Pericardium fibroblast (primary cell): ENCODE measurements at places on chromosomes 7 and 10. TPM values are rescaled to one million over a fixed set of nuclear protein-coding genes. Genes with fewer than 3 reads are reported as not detected.

The SEC61G gene
- total RNA-seq: 265 and 485 TPM in 2 replicates

The TMEM225B gene
- 0.23 and 4.2 TPM in 2 replicates for total RNA-seq

The PYROXD2 gene
- total RNA-seq: 9.0 and 17.6 TPM in 2 replicates

The ZNF680 gene
- total RNA-seq: 8.8 and 11.7 TPM in 2 replicates

The ZNF425 gene
- total RNA-seq: 2.3 and 2.7 TPM in 2 replicates

The LIPF gene
- not detected in 2 replicates for total RNA-seq

The PLEKHS1 gene
- not detected in 2 replicates for total RNA-seq

The GIMAP7 gene
- not detected in 2 replicates for total RNA-seq

The PDE1C gene
- total RNA-seq: 6.4 and 7.4 TPM in 2 replicates
